ENCODE measurements at places on chromosomes 7 and 10.

DNA sequence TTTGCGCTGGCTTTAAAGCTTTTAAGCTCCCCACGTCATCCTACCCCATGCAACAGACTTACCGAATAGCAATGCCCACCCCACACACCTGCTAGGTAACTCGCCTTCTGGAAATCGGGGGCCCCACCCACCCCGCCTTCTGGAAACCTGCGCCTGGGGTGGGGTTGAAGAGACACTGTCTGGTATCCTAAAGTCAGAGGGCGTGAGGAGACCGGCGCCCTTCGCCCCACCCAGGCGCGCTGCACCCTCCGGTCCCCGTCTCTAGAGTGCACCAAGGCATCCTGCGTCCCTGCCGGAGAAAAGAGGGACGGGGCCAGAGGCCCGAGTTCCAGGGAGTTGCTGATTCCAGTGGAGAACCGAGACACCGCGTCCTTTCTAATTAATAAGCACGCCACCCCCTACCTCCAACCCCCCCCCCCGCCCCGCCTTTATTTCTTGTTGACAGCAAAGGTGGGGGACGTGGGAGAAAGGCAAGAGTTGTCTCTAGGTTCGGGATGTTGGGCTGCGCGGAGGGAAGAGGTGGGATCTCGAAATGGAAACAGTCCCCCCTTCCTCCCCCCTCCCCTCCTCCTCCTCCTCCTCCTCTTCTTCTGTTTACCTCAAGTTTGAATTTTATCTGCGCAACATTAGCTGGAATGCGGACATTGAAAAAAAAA lies 220.9 kb upstream of the MKLN1 start:
- DNase-seq: peak; percentile 29

GRCh38 chr10:560314-560992 lies 129.0 kb downstream of the DIP2C start:
- DNase-seq: no peak

DNA sequence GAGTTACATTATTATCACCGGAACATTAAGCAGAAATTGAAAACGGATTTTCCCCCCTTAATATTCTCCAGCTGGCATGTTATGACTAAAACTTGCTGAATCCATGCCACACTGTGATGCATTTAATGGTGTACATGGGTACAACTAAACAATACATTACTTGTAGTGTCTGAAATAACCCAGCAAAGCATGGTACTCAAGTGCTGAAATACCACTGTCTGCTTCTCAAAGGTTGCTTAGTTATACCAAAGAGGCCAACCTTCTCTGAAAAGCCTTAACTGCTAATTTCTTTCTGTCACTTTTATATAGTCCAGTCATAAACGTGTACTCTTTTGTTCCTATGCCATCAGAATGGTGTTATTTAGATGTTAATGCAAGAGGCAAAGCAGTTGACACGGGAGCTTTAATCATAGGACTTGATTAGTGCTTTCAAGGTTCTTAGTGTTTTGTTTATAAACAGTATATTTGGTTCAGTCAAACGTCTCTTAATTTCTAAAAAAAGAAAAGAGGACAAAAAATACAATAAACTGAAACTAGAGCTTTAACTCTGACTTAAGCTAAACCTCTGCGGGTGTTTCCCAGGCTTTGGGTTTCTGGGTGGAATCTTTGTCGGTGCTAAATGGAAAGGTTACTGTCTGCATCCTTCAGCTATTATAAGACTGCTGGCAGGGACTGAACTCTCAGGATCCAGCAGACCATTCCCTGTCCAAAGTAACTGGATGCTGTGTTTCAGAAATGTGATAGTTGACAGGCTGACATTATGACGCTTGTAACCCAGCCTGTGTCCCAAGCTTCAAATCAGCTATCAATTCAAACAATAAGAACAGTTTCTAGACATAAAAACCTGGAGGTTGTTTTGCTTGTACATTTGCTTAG lies 202.6 kb downstream of the PPP1R3A start:
- DNase-seq: no peak

DNA sequence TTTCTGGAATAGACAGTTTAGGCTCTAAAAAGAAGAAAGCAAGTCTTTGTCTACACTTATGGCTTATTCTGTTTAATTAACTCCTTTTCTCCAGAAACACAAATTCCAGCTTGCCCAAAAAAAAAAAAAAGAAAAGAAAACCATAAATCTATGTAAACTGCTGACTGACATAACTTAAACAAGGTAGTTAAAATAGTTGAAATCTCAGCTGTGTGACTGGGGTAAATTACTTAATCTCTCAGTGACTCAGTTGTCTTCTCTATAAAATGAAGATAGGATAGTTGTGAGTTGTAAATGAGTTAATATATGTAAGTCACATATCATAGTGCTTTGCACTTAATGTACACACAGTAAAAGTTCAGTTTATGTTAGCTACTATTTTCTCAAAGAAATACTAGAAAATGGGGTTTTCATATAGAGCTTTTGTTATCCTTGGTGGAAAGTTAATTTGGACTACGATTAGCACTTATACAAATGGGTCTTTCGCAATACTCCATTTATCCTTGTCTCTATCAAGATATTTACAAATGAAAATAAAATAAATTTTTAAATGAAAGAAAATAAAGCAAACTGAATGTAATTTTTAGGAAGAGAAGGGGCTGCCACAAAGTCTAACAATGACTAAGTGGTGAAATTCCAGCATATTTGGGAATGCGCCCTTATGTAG lies 200.9 kb downstream of the MBL2 start:
- DNase-seq: no peak

- no peak for DNase-seq
Observed at GRCh38 chr7:91164506-91164905, 99.7 kb upstream of the FZD1 start.

DNA sequence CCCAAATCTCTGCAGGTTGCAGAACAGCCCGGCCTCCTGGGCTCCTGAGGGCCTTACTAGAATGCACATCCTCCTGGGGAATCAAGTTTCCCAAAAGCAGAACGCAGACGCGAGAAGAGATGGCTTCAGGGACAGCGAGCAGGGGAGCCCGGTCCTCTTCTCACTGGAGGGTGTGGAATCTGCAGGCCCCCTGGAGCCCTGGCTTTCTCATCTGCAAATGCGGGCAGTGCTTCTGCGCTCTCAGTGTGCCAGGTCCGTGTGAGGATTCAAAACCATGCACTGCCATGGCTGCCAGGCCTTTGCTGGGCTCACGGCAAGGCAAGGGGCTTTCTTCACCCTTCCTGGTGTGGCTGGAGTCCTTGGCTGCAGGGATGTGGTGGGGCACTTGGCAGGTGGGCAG lies 330.9 kb upstream of the MKI67 start:
- DNase-seq: no peak

- DNase-seq: no peak
Observed at GRCh38 chr7:55063633-55064032, 44.8 kb downstream of the EGFR start.

DNA sequence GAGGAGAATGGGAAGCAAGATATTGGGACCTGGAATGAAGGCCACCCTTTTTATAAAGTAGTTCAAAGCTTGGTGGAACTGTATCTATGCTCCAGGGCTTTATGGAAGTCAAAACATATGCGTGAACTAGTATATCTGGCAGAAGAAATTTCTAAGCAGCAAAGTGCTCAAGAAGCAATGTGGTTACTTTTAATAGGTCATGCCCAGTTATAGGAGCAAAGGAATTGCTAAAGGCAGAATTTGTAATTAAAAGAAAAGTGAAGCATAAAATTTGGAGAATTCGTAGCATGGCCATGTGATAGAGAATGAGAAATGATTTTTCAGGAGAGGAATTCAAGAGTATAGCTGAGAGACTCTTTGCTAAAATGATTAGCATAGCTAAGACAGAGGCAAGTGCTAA lies 1110.4 kb downstream of the XPNPEP1 start:
- no peak for DNase-seq

GRCh38 chr10:44765299-44765698 lies 145.8 kb upstream of the TMEM72 start:
- no peak for DNase-seq

DNA sequence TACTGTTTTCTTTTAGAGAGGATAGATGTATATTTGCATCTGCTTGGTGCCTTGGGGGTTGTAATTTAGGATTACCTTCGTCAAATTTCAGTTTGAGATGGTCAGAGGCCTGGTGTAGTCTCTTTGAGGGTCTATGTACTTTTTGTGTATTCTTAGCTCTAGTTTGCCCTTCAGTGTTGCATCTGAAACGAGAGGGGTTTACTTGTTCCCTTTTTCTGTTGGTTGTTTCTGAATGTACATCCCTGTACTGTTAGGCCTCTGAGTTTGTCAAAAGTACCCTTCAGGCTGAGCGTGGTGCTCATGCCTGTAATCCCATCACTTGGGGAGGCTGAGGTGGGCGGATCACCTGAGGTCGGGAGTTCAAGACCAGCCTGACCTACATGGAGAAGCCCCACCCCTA lies 60.0 kb downstream of the MLLT10 start:
- DNase-seq: no peak

DNA sequence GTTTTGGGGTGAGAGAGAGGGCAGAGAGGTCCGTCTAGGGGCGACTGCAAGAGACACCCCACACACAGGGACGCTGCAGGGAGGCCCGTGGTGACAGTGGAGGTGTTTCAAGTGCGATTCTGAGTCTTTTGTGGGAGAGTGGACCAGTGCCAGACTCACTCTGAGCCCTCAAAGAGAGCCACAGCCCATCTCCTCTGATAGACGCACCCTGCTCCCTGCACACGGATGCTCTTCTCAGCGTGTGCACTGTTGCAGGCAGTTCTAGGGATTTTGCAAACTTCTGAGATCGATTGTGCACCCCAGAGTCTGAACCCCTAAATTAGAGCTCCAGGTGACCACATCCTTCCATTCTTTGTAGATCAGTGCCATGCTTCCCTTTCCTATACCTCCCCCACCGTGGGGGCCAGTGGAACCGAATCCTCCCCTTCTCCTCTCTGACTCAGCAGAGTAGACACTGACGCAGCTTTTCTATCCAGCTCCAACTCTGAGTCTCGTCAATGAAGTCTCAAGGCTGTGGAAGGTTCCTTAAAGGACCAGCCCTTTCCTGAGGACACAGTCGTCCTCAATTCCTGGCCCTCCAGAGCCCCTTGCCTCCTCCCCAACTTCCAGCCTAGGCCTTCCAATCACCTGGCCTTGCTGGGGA lies 83.8 kb downstream of the TMEM130 start:
- DNase-seq: no peak

DNA sequence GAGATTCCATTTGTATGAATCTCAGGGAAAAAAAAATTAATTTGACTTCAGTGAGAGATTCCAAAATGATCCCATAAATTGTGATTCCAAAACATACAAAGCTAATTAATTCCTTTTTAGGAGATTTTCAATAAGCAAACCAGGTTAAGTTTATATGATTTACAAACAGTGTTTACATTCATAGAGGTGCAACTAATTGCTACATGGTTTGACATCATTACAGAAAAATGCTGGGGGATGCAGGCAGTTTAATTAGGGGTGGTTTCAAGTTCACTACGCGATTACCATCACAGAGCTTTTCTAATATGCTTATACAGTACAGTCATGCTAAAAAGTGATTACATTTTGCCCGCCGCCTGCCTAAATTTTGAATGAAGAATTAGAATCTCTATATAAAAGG lies 143.2 kb upstream of the MGMT start:
- no peak for DNase-seq

DNA sequence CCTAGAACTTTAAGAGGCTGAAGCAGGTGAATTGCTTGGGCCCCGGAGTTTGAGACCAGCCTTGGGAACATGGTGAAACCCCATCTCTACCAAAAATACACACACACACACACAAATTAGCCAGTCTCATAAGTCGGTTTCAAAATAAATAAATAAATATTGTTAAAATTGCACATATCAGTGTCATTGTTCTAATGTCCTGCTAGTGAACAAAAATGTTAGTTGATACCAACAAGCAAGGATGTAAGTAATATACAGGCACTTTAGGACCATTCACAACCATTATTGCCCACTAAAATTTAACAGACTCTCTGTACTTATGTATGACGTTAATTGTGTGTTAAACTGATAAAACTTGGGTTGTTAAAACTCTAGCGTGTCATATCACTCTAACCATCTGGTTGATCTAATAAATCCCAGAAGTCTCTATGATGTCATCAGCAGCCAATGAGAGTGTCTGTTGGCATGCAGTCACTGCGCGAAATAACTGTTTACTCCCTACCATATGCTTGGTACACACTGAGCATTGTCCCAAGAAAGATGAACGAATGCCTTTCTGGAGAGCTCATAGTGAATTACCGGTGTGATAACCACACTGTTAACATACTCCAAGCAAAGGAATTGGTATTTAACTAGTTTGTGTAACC lies 30.4 kb upstream of the OTUD1 start:
- no peak for DNase-seq

GRCh38 chr7:119665796-119666195 lies 607.2 kb upstream of the KCND2 start:
- no peak for DNase-seq

DNA sequence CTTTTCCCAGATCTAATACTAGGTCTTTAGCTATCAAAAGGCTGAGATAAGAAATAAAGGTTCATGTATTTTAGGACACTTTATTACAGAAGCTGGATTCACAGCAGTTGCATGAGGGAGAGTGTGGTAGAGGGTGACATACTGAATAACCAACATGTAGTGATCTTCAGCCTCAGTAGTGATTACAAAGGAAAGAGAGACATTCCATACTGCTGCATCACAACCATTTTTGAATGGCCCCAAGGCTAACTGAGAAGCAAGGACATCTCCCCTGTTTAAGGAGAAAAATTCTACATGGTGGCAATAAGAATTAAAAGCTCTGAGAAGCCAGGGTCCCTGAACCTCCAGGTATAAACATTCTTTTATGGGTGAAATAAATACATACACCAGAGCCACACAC lies 35.3 kb downstream of the COG5 start:
- DNase-seq: no peak

DNA sequence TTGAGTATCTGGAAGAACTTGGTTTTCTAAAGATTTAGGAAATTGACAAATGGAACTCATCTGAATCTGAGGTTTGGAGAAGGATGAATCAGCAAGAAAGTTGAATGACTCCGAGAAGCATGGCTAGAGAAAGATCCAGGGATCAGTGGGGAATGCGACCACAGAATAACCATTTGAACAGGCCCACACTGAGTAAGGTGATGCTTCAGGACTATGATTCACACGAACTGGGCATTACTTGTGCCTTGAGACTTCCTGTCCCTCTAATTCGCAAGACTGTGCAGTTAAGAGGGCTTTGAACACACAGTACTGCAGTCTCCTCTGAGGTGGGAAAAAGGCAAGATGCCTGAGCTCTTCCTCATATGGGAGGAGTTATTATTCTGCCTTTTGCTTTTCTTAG lies 395.5 kb upstream of the POM121L12 start:
- no peak for DNase-seq
